Astrocyte (in vitro differentiated cells and primary cell): ENCODE measurements at places on chromosomes 6 and 20. TPM values are rescaled to one million over a fixed set of nuclear protein-coding genes. Genes with fewer than 3 reads are reported as not detected.

DNA sequence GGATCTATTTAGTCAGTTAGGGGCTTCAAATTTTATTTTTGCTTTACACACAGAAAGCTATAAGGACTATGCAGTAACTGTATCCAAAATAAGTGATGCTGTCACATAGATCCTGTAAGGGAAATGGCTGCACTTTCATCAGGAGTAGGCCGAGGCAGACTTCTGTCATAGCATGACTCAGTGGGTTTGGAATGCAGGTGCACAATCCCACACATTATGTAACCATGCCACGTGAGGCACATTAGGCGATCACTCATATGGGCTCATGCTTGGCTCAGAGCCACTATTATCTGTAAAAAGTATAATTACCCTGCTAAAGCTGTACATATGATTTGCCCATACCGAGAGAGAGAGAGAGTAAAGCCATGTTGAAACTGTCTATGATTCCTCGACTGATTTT is 1189.4 kb upstream of the EYS start:
- peak; percentile 30 for DNase-seq

- no peak for DNase-seq
Observed at GRCh38 chr20:51424270-51425117, 118.0 kb downstream of the NFATC2 start.

- DNase-seq: peak; percentile 58
Observed at GRCh38 chr6:142850679-142851423, 94.1 kb downstream of the HIVEP2 start.

DNA sequence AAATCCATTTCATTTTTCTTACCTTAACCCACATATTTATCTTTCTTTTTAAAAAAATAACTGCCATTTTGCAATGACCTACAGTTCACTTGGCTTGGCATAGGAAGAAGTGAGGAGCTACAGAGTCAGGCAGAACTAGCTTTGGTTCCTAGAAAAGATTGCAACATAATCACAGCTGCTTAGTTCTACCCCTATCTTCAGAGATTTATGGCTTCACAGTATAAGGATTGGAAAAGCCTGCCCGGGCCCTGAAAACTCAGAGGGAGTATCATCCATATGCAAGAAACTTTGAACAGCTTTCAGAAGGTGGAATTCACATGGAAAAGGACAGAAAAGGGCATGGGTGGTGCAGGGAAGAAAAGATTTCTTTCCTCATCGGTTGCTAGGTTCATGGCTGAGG is 774.3 kb upstream of the CHD6 start:
- DNase-seq: no peak

- peak; percentile 28 for DNase-seq
Observed at GRCh38 chr6:82371799-82372546, 8.4 kb downstream of the TPBG start.

GRCh38 chr6:116648156-116648555 is 20.4 kb downstream of the ZUP1 start:
- DNase-seq: peak; percentile 55

GRCh38 chr20:6683021-6683977 is 84.2 kb upstream of the BMP2 start:
- DNase-seq: no peak

DNA sequence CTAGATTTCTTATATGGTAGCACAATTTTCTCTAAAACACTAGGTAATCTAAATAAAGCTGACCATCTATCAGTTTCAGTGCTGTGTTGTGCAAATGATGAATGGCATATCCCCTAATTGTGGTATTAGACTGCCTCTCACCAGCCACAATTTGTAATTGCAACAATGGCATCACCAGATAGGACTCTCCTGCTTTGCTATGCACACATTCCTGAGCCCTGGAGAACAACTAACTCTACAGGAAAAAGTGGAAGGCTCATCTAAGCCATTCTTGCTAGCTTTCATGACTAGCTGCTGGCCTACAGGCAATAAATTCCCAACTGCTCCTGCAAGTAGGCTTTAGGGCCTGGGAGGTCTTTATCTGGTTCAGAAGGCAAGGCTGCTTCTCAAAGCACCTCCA is 974.1 kb downstream of the EYS start:
- no peak for DNase-seq

GRCh38 chr6:134002821-134003220 is 49.6 kb downstream of the SLC2A12 start:
- peak; percentile 95 for DNase-seq

- DNase-seq: no peak
Observed at GRCh38 chr6:43912116-43912577, 142.1 kb downstream of the VEGFA start.

- no peak for DNase-seq
Observed at GRCh38 chr6:167157863-167158262, at the start of gene GPR31. GPR31 (minus strand) TSS chr6:167157980; CDS start chr6:167157831, 149 bp downstream.

Gene TNNC2
- total RNA-seq: not detected in 2 replicates

GRCh38 chr20:49979030-49979832 is 3.5 kb upstream of the SNAI1 start:
- no peak for DNase-seq

Gene EYS
- total RNA-seq: 0.07 and 0.16 TPM in 2 replicates

Gene KHDC1L
- not detected in 2 replicates for total RNA-seq

DNA sequence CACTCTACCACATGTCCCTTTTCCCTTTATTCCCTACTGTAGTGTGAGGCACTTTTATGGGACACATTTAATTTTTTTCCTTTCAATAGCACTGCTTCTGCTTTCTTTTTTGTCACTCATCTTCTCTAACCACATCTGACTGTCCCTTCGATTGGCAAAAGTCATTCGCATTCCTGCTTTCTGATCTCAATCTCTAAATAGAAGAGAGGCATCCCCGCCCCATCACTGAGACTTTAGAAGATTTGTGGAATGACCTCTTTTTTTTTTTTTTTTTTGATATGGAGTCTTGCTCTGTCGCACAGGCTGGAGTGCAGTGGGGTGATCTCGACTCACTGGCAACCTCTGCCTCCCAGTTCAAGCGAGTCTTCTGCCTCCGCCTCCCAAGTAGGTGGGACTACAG is 9.1 kb downstream of the ZNF292 start:
- DNase-seq: no peak

GRCh38 chr6:134162932-134163331 is 110.5 kb upstream of the SLC2A12 start:
- no peak for DNase-seq

- no peak for DNase-seq
Observed at GRCh38 chr6:72699159-72699558, 77.3 kb downstream of the KCNQ5 start.

GRCh38 chr20:62567246-62568044 is 74.9 kb upstream of the SLCO4A1 start:
- no peak for DNase-seq

Gene ZBTB22
- total RNA-seq: 13.1 and 17.3 TPM in 2 replicates

Gene IPCEF1
- 0.16 and 0.24 TPM in 2 replicates for total RNA-seq

Gene PLCB4
- total RNA-seq: 38.9 and 58.2 TPM in 2 replicates

GRCh38 chr6:52635049-52635577 is 35.8 kb upstream of the TMEM14A start:
- DNase-seq: peak; percentile 22

GRCh38 chr6:4504700-4505099 is 271.5 kb upstream of the CDYL start:
- no peak for DNase-seq

GRCh38 chr6:17932330-17932852 is 55.0 kb downstream of the KIF13A start:
- DNase-seq: peak; percentile 90

DNA sequence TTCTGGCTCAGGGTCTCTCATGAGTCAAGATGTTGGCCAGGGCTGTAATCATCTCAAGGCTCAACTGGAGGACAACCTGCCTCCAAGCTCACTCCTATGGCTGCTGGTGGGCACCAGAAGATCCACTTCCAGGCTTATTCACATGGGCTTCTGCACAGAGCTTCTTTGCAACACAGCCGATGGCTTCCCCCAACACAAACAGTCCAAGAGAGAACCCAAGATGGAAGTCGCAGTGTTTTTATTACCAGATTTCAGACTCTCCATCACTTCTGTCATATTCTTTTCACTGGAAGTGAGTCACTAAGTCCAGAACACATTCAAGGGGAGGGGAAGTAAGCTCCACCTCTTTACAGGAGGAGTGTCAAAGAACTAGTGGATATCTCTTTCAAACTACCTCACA is 75.5 kb downstream of the CD164 start:
- DNase-seq: no peak

GRCh38 chr6:160156842-160157241 is 35.2 kb downstream of the SLC22A1 start:
- DNase-seq: peak; percentile 28

DNA sequence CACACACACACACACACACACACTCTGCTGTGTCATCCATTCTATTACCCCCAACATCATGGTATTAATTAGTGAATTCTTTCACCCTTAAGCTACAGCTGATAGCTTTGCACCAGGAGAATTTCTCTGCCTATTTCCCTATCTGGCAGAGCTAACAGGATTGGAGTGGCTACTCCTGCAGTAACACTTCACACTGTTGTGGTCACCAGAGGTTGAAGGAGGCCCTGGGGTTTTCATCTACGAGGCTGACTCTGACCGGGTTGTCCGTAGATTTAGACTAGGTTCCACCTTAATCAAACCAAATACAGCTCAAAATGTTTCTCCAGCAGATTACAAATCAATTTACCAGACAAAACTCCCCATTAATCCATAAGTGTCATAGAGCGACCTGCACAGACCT is 69.2 kb upstream of the RIPOR2 start:
- no peak for DNase-seq

GRCh38 chr20:64160118-64160517 is 4.1 kb upstream of the MYT1 start:
- DNase-seq: no peak

DNA sequence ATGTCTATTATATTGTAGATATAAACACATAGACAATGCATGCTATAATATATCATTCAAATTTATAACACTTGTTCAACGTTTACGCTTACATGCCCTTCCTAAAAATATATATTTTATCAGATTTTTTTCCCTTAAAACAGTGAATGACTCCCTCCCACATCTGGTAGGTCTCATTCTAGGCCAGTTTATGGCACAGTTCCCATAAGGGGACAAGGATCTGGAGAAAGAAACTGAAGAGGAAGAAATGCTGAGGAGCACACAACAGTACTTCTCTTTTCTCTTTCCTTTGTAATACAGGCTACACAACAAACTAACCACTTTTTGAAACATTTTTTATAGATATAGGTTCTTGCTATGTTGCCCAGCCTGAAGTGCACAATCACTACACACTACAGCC is 48.6 kb upstream of the RCAN2 start:
- no peak for DNase-seq

- DNase-seq: no peak
Observed at GRCh38 chr20:62282877-62283503, 19.8 kb upstream of the ADRM1 start.

Gene CST1
- total RNA-seq: not detected in 2 replicates

Gene FOXC1
- total RNA-seq: 2.8 and 2.9 TPM in 2 replicates

- DNase-seq: peak; percentile 87
Observed at GRCh38 chr20:51563486-51564332, 21.2 kb upstream of the NFATC2 start.

Gene MCUR1
- total RNA-seq: 21.5 and 21.8 TPM in 2 replicates

GRCh38 chr6:82397962-82398692 is 34.5 kb downstream of the TPBG start:
- peak; percentile 85 for DNase-seq

GRCh38 chr6:1864496-1864895 is 254.8 kb downstream of the FOXC1 start:
- DNase-seq: peak; percentile 7
